ENCODE measurements at places on chromosomes 12 and 14.

DNA sequence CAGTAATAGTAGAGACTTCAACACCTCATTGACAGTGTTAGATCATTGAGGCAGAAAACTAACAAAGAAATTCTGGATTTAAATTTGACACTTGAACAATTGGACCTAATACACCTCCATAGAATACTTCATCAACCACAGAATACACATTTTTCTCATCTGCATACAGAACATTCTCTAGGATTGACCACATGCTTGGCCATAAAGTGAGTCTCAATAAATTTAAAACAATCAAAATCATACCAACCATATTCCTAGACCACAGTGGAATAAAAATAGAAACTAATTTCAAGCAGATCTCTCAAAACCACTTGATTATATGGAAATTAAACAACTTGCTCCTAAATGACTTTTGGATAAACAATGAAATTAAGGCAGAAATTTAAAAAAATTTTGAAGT lies 82.3 kb downstream of the SLC38A4 start:
- DNase-seq = no peak

GRCh38 chr14:52352061-52352491 lies 38.0 kb downstream of the PTGER2 start:
- DNase-seq = no peak

DNA sequence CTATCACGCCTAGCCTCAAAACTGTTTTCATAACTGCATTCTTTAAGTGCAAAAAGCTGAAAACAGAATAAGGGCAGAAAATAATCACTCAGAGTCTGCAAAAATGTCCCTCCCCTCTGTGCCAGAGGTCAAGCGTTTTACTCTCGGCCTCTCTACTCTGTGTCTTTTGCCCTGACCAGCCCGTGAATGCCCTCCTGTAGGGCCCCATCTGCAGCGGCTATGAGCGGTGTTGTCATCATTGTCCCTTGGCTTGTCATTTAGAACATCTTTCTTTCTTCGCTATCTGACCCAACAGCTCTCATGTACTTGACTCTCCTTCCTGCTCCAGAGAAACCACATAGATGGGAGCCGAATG lies 21.7 kb downstream of the ELK3 start:
- DNase-seq = no peak

DNA sequence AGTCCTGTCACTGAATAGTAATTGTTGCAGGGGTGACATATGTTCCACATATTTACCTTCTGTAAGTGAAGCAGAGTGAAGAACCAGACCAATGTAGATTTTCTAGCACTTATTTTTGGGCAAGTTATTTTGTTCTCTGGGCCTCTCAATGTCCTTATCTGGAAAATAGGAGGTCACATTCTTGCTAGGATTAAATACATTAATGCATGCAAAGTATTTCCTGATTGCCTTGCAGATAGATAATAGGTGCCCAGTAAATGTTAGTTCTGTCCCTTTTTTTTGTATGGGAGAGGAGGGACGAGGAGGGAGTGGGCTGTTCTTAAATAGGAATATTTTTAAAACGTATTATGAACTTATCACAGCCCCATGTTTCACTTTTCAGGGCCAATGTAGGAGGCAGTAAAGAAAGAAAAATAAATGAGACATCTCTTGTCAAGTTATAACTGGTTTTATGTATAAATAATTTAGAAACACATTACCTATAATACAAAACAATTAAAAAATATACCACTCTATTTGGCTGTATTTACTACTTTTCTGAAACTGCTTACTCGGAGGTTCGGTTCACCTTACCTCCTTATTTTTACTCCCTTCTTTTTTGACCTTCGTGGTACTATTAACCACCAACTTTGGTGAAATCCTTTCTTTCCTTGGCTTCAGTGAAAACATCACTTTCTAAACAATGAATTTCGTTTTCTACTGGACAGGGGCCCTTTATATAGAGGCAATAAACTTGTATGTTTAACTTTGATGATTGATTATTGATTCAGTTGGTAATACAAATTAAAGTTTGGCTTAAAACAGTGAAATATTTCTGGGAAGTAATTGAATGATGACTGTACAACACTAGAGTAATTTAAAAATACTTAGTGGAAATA lies 41.9 kb downstream of the DIP2B start:
- DNase-seq = no peak

- DNase-seq = no peak
These were observed 38.3 kb upstream of the TMTC2 start for GRCh38 chr12:82648259-82648909.
